Astrocyte (in vitro differentiated cells and primary cell): ENCODE measurements at places on chromosomes 6 and 20. TPM values are rescaled to one million over a fixed set of nuclear protein-coding genes. Genes with fewer than 3 reads are reported as not detected.
A peak's percentile ranks its signal among the peaks of the same experiment; 100 is the strongest.

GRCh38 chr6:624979-625378 is 31.9 kb downstream of the HUS1B start:
- DNase-seq: peak; percentile 6

Gene LAMP5
- total RNA-seq: 2.3 and 4.7 TPM in 2 replicates

Gene CDH26
- total RNA-seq: 0.17 and 0.34 TPM in 2 replicates

- peak; percentile 57 for DNase-seq
Measured at GRCh38 chr20:47606983-47607613, 105.4 kb downstream of the NCOA3 start.

GRCh38 chr6:8545336-8545735 is 110.0 kb upstream of the SLC35B3 start:
- DNase-seq: no peak

Gene PARD6B
- 10.1 and 13.1 TPM in 2 replicates for total RNA-seq

DNA sequence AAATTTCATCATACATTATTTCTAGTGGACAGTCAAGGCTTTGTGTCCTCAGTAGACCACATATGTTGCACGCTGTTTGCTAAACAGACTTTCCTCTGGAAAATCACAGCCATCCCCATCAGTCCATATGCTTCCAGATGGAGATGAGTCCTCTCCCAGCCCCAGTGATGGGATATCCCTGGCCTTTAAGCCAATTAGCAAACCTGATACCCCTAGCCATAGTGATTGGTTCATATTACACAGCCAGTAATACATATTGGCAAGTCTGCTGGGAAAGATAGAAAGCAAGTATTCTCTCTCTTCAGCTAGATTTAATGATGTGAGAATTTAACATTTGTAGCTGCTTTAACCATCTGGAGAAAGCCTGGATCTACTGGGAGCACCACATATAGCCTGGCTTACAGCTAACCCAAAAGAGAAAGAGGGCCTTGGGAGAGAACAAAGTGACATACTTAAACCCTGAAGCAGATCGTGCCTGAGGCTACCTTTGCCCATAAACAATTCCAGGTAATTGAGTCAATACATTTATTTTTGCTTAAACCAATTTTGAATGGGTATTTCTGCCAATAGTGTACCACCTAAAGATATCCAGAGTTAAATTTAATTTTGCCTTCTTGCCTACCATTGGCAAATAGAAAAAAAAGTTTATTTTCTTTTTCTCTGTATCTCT is 103.5 kb upstream of the HIVEP1 start:
- no peak for DNase-seq

DNA sequence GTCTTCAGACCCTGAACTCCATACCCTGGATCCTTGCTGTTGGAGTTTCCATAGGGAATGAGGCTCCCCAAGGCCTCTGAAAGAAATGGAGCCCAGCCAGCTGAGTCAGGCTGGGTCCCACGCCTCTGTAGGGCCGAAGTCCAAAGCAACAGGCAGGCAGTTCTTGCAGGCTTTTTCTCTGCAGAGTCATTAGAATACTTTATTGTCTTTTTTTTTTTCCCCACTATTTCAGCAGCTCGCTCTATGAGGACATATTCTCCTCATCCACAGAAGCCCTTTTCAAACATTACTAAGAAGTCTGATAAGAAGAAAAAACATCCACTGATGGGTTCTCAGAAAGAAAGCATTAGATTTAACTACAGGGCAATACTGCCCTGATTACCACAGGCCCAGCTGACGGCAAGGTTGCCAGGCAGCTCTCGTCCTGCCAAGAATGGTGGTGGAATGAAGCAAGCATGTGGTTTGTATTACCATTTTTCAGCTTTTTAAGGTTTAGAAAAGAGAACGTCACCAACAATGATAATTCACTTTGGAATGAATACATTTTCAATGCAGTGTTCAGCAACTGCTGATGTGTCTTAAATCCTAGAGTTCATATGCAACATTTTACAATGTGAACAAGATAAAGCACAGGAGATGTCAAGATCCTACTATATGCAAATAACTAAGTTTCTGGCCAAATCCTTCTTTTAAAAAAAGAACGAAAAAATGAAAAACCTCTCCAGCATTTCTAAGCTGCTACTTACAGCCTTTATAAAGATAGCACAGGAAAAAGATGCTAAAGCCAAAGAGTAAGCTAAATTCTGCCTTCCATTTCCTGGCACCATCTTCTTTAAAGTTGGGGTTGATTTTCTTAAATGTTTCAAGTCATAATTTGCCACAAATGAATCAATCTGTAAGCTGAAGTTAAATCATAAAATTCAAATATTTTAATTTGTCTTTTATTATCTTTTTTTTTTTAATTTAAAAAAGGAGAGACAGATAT is 223.6 kb upstream of the CITED2 start:
- peak; percentile 99 for DNase-seq

DNA sequence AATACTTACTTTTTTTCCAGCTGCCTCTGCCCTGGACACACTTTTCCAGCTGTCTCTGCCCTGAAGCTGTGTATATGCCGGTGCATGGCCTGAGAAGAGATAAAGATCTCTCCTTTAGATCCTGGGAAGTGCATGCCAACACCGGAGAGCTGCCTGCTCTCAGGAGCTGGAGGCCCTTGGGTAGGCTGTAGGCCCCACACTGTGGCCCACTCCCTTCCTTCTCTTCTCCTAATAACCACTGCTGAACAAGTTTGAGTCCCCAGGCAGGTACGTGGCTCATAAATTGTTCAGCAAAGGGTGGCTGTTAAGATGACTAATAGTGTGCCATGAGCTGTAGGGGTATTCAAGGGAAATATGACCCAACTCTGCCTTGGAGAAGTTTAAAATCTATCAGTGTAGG is 102.5 kb downstream of the CD24 start:
- DNase-seq: no peak

GRCh38 chr6:47132724-47133123 is 90.6 kb upstream of the ADGRF1 start:
- no peak for DNase-seq

GRCh38 chr6:157054531-157054979 is 268.8 kb downstream of the TMEM242 start:
- DNase-seq: no peak

DNA sequence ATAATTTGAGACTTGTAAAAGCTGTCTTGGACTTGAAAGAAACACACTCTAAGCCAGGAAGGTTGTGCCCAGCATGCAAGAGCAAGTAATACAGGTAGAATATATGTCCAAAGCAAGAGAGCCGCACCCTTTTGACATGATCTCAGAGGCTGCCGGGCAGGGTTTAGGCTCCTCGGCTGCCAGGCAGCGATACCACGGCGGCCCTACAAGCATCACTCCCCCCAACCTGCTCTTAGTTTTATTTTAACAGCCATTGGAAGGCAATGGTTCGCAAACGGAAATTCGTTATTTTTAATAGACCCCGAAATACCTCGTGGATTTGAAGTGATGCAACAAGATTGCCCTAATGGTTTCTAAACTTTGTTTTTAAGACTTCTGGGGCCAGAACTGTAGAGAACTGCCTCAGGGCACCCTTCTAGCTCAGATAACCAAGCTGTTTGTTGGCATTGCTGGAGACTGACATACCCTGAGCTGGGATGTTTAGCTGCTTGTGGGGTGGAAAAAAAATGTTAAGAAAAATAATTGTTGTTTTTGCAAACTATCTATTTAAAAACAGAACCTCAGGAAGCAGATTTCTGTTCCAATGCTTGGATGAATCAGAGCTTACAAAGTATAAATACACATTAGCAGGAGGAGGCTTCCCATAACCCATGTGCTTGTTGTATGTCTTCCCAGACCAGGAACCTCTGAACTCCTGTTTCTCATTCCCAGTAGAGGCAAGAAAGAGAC is 39.0 kb downstream of the JAG1 start:
- DNase-seq: peak; percentile 51

DNA sequence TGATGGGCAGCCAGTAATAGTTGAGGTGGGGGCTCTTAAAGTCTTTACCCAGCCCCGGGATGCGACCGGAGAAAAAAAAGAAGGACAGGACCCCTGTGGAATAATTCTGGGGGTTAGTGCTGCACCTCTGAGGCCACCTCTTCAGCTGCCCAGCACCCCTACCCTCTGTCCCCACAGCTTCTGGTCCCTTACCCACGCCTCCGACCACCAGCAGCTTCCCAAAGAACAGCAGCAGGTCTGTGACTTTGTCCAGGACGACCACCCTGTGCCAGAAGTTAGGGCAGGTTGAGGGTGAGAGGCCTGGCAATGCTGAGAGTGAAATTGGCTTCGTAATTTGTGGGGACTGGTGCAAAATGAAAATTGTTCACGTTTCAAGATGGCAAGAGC is 2.2 kb upstream of the NEU1 start:
- no peak for DNase-seq

DNA sequence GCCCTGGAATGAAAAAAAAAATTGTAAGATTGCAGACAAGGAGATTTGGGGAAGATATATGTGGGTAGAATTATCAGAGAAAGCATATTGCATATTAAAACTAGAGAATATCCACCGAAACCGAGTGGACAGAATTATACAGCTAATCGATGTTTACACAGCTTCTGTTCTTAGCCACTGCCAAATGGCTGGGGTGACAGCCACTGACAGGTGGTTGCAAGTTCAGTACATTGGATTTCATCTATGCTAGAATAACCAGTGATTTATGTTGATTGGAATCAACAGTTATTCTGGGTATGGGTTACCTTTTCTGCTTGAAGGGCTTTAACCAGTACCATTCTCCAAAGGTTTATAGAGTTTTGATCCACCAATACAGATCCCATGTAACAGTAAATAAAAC is 48.4 kb upstream of the THEMIS start:
- DNase-seq: no peak

GRCh38 chr6:51141080-51141479 is 322.4 kb downstream of the TFAP2B start:
- no peak for DNase-seq

Gene OR2B6
- total RNA-seq: not detected in 2 replicates

DNA sequence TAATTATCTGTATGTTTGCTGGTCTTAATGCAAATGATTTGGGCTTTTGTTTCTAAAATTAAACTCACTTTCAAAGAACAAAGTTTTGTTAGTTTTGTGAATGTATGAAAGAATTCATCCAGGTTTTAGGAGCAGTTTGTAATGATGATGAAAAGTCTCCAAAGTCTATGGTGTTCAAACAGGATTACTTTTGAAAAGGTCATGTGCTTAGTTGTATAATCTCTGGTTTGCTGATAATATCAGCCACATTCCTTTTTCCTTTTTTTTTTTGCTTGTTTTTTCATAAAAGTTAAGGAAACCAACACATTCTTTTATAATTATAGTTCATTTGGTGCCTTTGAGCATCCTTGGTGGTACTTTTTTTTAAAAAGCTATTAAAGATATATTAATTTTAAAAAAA is 88.9 kb downstream of the RTN4IP1 start:
- no peak for DNase-seq

Gene AIF1
- not detected in 2 replicates for total RNA-seq

Gene SLPI
- 0.41 TPM in 1 of 2 replicates, not detected in the other for total RNA-seq

DNA sequence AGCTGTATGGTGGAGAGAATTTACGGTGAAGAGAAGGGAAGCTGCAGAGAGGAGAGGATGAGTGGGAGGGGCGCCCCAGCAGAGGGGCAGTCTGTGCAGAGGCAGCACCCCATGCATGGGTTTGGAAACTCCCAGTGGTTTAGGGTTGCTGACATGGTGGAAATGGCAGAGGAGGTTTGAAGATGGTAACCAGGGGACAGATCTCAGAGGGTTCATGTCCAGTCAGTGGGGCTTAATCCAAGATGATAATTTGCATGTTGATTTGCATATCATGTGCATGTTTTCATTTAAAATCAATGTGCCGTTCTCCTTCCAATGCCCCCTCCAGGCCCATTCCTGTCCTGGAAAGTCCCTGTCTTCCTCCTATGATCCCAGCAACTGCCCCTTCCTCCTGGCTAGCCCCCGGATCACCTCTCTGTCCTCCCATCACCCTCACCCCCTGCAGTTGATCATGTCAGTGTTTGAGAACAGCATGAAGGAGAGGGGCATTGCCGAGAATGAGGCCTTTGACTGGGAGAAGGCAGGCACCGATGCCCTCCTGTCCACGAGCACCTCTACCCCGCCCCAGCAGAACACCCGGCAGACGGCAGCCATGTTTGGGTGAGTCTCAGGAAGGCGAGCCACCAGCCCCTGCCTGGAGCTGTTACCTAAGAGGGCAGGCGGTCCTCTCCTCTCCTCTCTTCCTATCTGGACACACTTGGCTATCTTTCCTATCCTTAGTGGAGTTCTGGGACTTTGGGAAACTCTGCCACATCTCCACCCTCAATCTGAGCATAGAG is 14.3 kb downstream of the TTBK1 start:
- DNase-seq: no peak

Gene PCIF1
- total RNA-seq: 12.9 and 13.0 TPM in 2 replicates

DNA sequence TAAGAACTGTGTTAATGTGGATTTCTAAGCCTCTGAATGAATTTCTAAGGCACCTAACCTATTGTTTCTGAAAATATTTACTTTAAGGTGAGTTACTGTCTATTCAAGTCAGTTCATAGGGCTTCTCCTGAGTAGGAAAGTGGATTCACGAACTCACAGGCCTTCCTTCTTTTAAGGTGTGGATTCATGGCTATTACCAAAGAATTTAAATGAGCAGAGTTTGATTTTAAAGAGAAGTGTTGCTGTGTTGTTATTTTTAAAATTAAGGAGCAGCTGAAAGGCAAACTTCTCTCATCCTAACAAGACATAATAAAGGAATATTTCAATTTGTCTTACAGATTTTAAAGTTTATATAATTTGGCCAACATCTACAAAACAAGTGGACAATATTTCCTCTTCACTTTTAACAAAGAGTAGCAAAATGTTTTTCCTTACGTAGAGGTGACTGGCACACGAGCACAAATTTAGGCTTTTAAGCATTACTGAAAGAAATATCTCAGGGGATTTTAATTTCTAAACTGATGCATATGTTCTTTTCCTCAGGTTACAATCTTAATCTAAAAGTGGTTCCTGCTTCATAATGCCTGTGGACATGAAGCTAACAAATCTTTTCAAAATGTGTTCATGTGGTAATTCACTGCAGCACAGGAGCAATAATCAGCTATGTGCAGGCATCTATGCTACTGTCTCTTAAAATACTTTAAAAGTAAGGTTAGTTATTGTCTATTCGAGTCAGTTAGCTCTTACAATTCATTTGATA is 602 bp upstream of the TSPYL4 start:
- no peak for DNase-seq

Gene TFAP2D
- not detected in 2 replicates for total RNA-seq

DNA sequence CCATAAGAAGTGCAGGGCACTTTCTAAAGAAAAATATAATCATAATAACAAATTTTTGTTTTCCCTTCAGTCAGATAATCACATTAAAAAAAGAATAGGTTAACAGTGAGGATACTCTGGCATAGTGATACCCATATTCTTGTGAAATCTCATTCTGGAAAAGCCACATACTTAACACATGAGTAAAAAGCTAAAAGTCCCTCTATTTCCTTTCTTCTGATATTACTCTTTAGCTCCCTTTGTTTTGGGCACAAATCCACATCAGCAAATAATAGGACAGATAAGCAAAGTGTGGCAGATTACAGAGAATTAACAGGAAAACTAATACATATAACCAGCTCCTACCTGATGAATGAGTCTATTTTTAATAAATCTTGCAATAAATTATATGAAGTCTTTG is 15.8 kb downstream of the SHPRH start:
- peak; percentile 26 for DNase-seq

- no peak for DNase-seq
Measured at GRCh38 chr6:154096834-154097233, 57.8 kb downstream of the OPRM1 start.

Gene HSPA1A
- total RNA-seq: 52.6 and 52.7 TPM in 2 replicates

Gene SNHG17
- total RNA-seq: 34.2 and 39.3 TPM in 2 replicates
